ENCODE measurements at places on chromosomes 3 and 15.

GRCh38 chr15:63348392-63348791 lies 33.3 kb downstream of the CA12 start:
- DNase-seq: peak; percentile 64

GRCh38 chr15:67165254-67166253 lies 88.9 kb downstream of the AAGAB start:
- peak; percentile 92 for DNase-seq

DNA sequence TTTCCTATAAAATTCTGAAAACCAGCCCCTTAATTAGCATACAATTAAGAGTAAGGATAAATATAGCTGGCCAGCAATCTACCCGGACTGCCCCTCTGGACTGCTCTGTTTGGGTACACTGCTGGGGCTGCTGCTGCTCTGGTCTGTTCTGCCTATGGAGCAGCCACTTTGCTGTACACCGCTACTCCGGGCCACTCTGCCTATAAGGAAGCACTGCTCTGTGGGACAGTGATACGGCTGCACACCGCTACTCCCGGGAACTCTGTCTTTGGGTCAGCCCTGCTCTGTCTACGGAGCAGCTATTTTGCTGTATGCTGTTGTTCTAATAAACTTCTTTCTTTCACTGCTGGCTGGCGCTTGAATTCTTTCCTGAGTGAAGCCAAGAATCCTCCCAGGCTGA lies 316.5 kb upstream of the PLSCR5 start:
- peak; percentile 9 for DNase-seq

GRCh38 chr15:97077975-97078374 lies 747.5 kb downstream of the NR2F2 start:
- DNase-seq: no peak

DNA sequence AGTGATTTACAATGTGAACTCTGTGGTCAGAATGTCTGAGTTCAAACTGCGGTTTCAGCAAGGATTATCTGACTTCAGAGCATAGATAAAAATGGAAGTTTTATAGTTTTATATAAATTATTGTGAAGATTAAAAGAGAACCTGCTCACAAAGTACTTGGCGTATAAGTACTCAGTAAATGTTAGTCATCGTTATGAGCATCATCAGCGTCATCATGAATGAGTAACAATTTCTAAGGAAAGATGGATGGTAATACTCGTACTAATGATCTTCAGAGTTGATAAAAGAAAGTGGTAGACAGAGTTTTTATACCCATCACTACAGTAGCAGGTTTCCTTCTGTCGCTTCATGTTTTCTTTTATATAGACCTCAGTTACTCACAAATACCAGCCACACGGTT lies 341.8 kb downstream of the RAP2B start:
- no peak for DNase-seq

Data from iris pigment epithelial cell (primary cell).